NCI-H1092 treated with DMSO at 0.1 percent for 48 hours (cell line): ENCODE measurements at places on chromosomes 6 and 20.

DNA sequence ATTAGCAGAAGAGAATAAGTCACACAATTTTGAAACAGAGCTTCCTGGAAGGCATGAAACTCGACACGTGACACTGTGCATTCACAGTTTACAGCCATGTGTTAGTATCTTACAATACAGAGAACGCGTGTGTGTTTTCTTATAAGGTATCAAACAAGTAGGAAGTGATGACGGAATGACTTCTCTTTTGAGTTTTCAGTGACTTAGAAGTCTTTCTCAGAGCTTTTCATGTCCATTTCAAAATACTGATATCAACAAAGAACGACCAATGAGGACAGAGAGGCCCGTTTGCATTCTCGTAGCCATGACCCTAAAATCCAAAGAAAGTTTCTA is 36.6 kb upstream of the DUSP22 start:
- DNase-seq: no peak

DNA sequence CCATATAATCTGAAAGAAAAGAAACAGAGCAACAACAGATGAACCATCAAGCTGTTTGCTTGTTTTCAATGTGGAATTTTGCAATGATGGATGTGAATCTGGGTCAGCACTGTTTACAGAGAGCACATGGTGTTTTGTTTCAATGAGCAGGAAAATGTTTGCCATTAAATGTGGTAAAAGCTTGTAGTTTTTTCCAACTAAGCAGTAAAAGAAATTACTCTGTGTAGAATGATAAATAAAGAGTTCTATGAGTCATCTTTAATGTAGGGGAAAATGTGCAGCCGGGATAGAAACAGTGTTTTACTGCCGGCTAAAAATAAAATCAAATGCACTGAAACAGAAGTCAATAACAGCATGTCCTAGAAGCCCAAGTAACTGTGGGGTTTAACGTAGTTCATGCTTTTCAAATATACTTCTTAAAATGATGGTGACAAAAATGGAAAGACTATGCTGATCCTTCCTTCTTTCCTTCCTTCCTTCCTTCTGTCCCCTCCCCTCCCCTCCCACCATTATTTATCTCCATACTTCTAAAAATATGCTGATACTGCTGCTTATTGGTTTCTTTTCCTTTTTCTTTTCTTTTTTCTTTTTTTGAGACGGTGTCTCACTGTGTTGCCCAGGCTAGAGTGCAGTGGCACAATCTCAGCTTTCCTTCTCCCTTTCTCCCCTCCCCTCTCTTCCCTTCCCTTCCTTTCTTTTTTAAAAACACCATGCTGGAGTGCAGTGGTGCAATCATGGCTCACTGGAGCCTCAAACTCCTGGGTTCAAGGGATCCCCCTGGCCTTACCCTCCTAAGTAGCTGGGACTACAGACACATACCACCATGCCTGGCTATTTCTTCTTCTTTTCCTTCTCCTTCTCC is 6.3 kb upstream of the NAA20 start:
- DNase-seq: peak; percentile 71

- DNase-seq: no peak
Measured at GRCh38 chr20:911882-912600, 4.1 kb downstream of the ANGPT4 start.

- no peak for DNase-seq
Measured at GRCh38 chr6:106220485-106220884, 105.1 kb downstream of the ATG5 start.

GRCh38 chr6:114524081-114524480 is 181.3 kb upstream of the HS3ST5 start:
- no peak for DNase-seq

GRCh38 chr6:45652416-45652815 is 274.7 kb upstream of the SUPT3H start:
- no peak for DNase-seq

- no peak for DNase-seq
Measured at GRCh38 chr6:14944593-14944992, 301.3 kb upstream of the JARID2 start.

- no peak for DNase-seq
Measured at GRCh38 chr6:138371720-138372119, 6.0 kb upstream of the SMIM28 start.

GRCh38 chr20:47688385-47689381 is 96.6 kb downstream of the SULF2 start:
- no peak for DNase-seq

DNA sequence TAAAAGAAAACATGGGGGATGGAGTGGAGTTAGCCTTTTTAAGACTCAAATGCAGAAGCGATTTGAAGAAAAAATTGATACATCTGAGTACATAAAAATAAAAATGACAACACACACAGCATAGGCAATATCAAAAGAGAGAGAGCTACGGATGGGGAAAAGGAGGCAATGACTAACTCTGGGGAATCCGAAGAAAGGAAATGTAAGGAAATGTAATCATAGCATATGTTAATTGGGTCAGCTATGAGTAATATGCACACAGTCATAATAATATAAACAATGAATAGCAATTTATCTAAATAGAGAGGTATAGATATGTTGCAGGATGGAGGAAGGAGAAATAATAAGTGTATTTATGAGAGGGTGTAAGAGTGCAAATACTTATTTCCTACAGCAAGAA is 83.4 kb downstream of the NOL4L start:
- DNase-seq: no peak

- DNase-seq: no peak
Measured at GRCh38 chr6:2795956-2796355, 30.8 kb downstream of the WRNIP1 start.

GRCh38 chr6:39958947-39959346 is 24.7 kb upstream of the MOCS1 start:
- no peak for DNase-seq

DNA sequence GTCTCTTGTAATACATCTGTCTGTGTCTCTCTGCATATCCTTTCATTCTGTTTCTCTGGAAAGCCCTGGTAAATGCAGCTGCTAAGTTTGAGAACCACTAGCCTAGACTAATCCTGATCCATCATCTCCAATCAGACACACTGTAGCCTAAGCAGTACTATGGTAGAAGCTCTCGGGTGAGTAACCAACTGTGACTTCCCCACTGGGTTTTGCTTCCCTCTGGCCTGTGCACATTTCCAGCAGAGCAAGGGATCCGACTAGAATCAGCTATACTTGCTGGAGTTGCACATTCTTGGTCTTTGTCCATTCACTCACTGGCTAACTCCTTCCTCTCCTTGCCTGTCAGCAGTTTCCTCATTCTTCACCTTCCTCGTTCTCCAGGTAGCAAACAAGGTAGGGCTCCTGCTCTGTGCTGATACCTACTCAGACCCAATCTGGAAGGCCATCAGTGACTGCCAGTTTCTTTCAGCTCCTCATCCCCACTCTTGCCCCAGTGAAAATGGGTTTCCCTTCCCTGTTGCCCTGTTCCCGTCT is 184.2 kb downstream of the PLCB4 start:
- DNase-seq: no peak

- DNase-seq: no peak
Measured at GRCh38 chr20:48800177-48800576, 27.6 kb downstream of the PREX1 start.

DNA sequence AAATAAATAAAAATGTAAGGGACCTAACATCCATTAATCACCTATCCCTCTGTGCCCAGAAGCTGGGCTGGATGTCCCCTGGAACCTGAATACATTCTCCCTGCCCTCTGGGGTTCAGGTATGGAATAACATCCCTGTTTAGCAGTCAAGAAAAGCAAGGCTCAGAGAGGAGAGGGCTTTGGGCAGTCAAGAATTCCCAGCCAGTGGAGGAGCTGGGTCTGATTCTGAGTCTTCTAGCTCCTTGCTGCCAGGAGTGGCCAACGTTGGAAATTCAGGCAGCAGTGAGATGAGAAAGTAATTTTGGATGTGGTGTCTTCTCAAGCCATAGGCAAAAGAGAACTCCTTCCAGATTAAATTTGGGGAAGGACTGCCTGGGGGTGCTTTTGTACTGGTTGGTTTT is 42.6 kb upstream of the ZNFX1 start:
- DNase-seq: peak; percentile 21

GRCh38 chr6:53378208-53378607 is 29.5 kb upstream of the ELOVL5 start:
- DNase-seq: no peak

GRCh38 chr20:17761604-17762003 is 61.8 kb downstream of the BANF2 start:
- DNase-seq: no peak

- DNase-seq: no peak
Measured at GRCh38 chr6:226516-227073, 65.7 kb upstream of the DUSP22 start.

- no peak for DNase-seq
Measured at GRCh38 chr6:145551164-145551563, 184.2 kb downstream of the EPM2A start.

GRCh38 chr6:34455831-34456230 is 10.0 kb upstream of the PACSIN1 start:
- no peak for DNase-seq

DNA sequence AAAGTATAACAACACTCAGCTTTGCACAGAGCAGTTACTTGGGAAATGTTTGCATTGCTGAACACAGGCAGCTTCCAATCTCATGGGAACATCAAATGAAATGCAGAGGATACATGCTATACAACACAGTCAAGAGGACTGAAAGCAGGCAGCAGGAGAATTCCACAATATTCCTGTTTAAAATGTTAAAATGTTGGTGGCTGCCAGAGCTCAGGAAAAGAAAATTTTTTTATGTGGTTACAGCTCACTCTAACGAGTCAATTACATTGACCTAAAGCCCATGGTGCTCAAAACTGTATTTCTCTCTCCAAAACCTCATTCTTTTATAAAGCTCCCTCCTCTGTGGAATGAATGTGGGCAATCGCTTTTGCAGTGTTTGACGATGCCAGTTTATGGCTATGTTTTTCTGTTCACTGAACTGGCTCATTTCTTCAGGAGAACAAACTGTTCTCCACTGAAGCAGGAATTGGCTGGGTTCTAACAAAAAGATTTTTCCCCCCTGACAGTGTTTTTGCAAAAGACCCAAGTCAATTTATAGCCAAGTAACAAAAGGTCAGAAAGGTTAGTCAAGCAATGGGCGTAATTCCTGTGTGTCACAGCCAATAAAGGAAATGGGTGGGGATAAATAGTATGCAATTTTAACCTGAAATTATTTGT is 69.0 kb downstream of the ZHX3 start:
- DNase-seq: no peak

GRCh38 chr6:743320-744096 is 50.6 kb upstream of the EXOC2 start:
- no peak for DNase-seq

GRCh38 chr6:156688620-156688971 is 88.6 kb upstream of the ARID1B start:
- no peak for DNase-seq
